ENCODE measurements at places on chromosomes 2 and 18.

DNA sequence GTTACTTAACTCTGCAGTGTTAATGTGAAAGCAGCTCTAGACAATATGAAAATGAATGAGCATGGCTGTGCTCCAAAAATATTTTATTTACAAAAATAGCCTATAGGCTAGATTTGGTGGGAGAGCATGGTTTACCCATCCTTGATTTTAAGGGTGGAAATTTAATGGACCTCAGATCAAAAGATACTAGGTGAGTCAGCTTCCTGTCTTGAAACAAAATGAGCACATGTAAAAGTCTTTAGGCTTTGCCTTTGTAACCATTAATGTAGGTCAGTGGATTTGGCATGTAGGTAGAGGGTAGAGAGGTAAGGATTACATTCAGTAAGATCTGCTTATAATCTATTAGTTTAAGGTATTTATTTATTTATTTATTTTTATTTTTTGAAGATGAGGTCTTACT, 72.7 kb downstream of the GREB1L start:
- DNase-seq, result no peak

GRCh38 chr18:71942433-71942832, 601.7 kb downstream of the CBLN2 start:
- DNase-seq, result no peak

GRCh38 chr2:94956797-94957391, 68.6 kb upstream of the MAL start:
- peak; percentile 59 for DNase-seq

DNA sequence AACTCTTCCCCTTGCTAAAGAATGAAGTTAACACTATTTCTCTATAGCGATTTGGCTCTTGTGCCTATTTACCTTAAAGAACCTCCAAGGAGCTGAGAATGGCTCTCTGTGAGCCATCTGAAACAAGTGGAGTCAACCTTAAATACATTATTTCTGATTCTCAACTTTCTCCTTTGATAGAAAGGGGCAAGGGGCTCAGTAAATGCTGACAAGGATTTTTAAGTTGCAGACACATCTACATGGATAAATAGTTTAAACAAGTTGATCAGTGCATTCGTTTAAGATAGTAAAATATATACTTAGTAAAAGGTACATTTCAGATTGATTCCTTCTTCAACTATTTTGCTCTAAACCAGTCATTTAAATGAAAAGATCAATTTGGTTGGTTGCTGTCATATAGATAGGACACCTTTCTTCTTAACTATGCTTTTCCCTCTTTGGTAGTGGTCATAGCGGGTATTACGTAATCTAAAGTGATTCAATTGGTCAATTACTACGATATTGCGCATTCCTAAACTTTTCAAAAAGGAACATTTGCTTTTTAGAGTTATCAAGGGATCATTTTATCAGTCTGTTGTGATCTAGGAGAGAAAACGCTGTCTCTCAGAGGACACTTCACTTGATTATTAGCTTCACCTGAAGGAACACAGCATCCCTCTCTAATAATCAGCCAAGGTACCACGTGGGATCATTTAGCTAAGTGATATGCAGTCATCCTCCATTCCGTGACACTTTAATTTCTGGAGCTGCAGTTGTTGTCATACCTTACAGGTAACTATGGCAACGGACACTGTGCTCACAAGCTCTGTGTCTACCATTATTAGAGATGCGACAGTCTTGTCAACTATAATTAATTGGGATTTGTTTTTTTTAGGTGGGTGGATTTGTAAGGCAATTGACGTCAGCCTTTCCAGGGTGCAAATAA, 50.9 kb upstream of the KCNE4 start:
- DNase-seq, result peak; percentile 26

GRCh38 chr2:232300894-232301387, 77.6 kb upstream of the ALPP start:
- DNase-seq, result no peak

GRCh38 chr18:58666176-58666575, 5.1 kb upstream of the MALT1 start:
- no peak for DNase-seq

- no peak for DNase-seq
These were observed 67.5 kb upstream of the AMMECR1L start for GRCh38 chr2:127953128-127953718.

- no peak for DNase-seq
These were observed 46.4 kb downstream of the HEATR5B start for GRCh38 chr2:37037771-37038170.

GRCh38 chr2:218342837-218343236, 13.8 kb upstream of the CATIP start:
- DNase-seq, result no peak

DNA sequence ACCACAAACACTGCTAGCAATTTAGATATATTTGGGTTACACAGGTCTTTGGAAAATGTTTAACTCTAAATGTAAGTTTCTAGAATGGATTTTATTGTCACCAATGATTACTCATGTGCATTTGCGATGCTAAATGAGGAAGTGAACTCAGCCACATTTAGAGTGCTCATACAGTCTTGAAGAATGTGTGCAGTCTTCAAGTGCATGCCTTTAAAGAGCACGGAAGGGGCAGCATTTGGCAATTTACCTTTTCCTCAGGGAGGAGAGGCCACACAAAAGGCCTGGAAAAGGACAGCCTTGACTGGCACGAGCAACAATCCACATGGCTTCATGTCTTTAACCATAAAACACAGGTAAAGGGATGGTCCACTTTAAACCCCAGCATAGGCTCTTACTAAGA, 78.5 kb upstream of the STK17B start:
- DNase-seq, result no peak

DNA sequence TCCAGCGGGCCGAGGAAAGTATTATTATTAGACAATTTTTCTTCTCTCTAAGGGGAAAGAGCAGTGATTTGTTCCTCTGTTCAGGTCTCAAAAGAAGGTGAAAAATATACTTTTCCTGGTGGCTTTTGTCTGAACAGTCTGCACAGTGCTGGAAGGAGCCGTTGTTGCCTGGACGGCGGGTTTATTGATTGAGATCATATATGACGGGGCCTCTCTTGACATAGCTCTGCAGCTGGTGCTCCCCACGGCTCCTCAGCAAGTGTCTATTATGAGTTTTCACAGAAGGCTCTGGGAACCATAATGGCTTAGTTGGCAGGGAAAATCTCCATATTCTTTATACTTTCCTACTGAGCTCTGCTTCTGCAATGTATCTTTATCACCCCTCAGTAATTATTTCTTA, 42.9 kb downstream of the FSHR start:
- peak; percentile 85 for DNase-seq

- DNase-seq, result no peak
These were observed 30.1 kb upstream of the SH3RF3 start for GRCh38 chr2:109098921-109099273.

DNA sequence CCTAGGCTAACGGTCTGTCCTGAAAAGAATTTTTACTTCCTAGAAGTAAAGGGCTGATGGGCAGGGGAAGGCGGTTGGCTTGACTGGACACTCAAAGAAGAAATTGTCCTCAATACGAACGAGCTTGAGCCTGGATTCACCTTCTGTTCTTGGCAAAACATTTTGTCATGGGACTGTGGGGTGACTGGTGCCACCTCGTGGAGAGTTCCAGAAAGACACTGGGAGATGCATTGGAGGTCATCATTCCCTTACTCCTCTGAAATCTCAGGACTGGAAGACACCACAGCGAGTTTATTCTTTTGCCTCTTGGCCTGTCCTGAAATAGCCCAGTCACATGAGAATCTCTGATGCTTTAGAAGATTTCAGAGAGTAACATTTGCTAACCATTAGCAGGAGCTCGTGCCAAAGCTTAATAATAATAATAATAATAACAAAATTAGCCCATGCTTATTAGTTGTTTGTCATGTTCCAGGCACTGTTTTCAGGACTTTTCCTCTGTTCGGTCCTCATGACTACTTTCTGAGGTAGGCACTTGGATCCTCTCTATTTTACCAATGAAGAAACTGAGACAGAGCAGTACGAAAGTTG, 44.5 kb downstream of the TMEM182 start:
- peak; percentile 82 for DNase-seq

DNA sequence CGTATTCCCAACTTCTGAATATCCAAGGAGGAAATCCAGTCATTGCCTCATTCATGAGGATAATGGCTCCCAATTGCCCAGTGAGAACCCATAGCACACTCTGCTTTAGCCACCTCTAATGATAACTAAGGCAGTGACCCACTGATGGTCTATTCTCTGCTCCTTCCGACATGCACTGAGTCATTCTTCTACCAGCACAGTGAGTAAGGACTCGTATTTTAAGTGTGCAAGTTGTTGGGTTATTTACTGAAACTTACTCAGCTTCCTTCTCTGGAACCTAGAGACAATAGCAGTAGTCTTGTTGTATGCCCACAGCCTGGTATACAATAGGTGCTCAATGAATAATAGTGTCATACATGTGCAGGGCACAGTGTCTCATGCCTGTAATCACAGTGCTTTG, 81.1 kb upstream of the ZNF397 start:
- no peak for DNase-seq

GRCh38 chr2:109304242-109304641, 175.2 kb downstream of the SH3RF3 start:
- no peak for DNase-seq
